NCI-H2227 treated with DMSO at 0.1 percent for 48 hours (cell line): ENCODE measurements at places on chromosomes 16 and 17.

DNA sequence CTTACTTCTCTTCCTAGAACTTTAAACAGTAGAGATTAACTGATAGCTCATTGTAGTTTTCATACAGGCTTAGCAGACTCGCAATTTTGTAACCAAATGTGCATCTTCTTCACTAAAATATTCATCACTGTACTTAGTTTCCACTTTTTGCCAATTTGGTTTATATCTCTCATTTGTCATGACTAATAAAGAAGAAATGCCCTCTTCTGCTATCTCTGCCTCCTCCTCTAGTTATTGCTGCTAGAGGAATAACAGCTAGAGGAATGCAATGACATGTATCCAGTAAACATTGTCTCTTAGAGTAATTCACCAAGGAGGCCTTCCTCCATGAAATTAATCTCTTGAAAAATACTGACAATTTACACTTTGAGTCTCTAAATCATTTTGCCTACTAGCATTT, 115.5 kb upstream of the COX10 start:
- DNase-seq: no peak

DNA sequence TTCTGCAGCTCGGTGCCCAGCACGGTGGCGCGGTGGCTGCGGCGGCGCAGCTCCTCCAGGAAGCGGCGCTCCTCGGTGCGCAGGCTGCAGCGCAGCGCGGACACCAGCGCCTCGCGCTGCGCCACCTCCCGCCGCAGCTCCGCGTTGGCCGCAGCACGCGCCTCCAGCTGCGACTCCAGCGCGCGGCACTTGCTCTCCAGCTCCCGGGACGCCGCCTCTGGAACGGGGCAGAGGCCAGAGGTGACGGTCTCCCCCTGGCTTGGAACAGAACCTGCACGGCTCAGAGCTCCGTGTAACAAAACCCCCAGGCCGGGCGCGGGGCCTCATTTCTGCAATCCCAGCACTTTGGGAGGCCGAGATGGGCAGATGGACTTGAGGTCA, 13.2 kb upstream of the CLUH start:
- no peak for DNase-seq

- DNase-seq: no peak
Measured at GRCh38 chr17:66547151-66547865, 244.9 kb downstream of the PRKCA start.

DNA sequence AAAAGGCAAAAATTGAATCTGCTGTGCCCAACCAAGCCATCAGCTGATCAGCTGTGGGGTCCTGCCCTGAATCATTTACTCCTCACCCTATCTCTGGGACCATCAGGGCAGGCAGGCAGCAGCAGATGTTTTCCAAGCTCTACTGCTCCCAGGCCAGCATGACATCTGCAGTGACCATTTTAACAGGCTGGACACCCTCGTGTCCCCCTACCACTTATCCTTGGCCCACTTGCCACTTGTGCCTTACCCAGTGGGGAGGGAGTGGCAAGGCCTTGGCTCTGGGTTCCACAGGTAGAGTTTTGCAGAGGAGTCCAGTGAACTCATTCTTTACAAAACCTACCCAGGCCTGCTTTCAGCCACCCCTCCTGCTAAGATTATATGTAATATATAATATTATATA, 12.0 kb upstream of the CA4 start:
- no peak for DNase-seq

- DNase-seq: no peak
Measured at GRCh38 chr16:66161942-66162341, 204.5 kb upstream of the CDH5 start.

DNA sequence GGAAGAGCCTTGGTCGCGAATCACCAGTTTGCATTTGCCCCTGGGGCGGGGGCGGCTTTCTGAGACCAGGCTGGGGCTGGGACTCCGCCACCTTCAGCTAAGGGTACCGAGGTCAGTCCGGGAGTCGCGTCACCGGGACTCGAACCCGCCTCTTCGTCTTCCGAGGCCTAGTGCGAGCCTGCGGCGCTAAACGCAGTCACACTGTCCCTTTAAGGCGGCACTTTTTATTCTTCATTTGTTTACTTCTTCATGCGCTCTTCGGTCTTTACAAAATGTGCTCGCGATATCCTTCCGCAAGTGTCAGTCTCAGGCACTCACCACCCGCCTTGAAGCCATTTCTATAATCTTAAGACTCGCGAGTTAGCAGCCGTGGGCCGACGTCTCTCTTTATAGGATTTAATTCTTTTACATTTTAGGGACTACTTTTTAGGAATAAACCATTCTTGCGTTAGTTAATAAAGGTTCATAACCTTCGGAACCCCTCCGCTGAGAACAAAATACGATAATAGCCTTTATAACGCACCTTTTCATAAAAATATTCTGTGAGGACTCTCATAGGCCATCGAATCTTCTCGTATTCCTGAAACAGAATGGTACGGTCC, 593 bp upstream of the HEXIM1 start:
- DNase-seq: peak; percentile 97

GRCh38 chr16:54936979-54937670, 6.5 kb downstream of the IRX5 start:
- no peak for DNase-seq

GRCh38 chr16:31877876-31878642, 4.5 kb downstream of the ZNF267 start:
- DNase-seq: no peak
